Gastrocnemius medialis (tissue), 4 donors: ENCODE measurements at places on chromosomes 2 and 18. TPM values are rescaled to one million over a fixed set of nuclear protein-coding genes. Genes with fewer than 3 reads are reported as not detected.

DNA sequence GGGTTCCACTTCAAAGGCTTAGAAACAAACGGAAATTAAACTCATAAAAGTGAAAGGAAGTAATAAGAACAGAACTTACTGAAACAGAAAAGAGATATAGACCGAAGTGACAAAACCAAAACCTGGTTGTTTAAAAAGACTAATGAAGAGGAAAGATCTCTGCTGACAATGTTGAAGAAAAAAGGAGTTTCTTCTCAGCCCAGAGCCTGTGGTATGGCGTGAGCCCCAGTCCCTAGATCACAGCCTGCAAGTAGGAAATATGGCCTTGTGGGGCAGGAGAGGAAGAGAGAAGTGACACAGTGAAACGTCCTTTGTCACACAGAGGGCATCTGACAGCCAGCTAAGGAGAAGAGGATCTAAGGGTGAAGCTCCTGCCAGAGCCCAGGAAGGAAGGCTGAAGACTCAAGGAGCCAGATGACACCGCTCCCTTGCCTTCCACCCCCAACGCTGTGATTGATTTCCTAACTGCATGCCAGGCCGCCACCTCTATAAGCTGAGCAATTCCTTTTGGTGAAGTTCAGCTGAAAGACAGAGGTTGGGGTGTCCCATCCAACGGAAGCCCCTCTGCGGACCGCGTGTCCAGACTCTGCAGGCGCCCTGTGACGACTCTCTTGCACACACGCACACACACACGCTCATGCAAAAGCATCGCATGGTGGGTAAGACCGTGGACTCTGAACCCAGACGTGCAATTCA, 141.1 kb downstream of the HDAC4 start:
- DNase-seq, result peak; percentile 66
- no peaks in the 10 kb centered on the region for H3K36me3 ChIP-seq
- H3K27me3 ChIP-seq, result no peaks in the 10 kb centered on the region
- peak overlapping the region; percentile 99 for H3K27ac ChIP-seq
- peaks cover 88% of the 10 kb centered on the region for H3K4me1 ChIP-seq

DNA sequence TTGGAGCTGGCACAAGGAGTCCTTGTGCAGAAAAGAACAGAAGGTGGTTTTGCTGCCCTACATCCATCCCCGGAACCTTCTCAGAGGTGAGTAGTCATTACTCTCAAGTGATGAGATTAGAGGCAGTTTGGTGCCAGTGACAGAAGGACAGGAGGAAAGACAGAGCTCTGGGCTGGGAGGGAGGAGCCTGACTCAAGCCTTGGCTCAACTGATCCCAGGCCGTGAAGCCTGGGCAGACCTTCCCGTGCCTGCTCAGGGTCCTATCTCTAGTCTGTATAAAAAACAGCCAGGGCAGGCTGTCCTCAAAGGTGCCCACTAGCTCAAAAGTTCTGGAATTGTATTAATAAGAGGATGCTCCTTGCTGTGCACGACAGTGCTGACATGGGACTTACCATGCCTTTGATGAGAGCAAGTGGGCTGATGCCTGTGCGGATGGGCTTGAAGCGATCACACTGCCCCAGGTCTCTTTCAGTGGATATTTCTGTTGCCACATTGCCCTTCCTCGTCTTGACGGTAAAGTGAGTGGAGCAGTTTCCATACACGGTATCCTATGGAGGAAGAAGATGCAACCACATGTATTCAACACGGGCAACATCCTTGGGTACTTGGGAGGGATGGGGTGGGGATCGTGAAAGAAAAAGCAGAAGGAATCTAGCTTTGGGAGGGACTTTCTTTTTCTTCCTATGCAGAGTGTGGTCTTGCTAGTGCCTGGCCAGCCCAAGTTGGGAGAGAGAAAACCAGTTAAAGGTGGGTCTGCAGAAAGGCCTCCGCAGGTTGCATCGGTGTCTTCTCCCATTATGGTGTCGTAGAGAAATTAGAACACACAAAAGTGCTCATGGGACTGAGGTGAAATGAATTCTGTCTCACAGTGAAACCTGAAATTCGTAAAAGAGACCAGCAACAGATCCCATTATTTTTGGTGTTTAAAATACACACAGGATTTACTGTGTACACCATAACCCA, 6.9 kb downstream of the APOB start:
- peaks cover 18% of the 10 kb centered on the region for H3K4me1 ChIP-seq
- no peaks in the 10 kb centered on the region for H3K36me3 ChIP-seq
- no peak overlapping the region for H3K4me3 ChIP-seq
- no peak for DNase-seq

DNA sequence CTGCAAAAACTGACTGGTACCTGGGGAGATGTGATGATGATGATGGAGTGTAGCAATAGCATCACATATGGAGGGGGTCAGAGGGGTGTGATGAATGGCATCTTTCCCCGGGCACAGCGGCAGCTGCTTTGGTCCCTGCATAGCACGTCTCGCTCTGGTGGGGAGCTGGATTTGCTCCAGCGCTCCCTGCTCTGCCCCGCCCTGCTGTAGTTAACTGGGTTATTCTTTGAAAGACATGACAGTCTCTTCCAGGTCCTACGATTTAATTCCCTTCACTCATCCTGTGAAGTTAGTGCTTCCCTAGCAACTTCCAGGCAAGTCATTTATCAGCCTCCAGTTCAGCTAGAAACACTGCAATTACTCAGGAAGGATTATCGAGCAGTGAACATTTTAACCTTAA, 463.1 kb downstream of the TSN start:
- no peaks in the 10 kb centered on the region for H3K27me3 ChIP-seq
- H3K27ac ChIP-seq, result no peak overlapping the region
- no peaks in the 10 kb centered on the region for H3K4me1 ChIP-seq
- no peak overlapping the region for H3K4me3 ChIP-seq
- DNase-seq, result no peak

GRCh38 chr18:47531717-47532116, 280.3 kb upstream of the SKOR2 start:
- H3K27ac ChIP-seq, result no peak overlapping the region
- H3K4me3 ChIP-seq, result no peak overlapping the region
- peaks cover 18% of the 10 kb centered on the region for H3K27me3 ChIP-seq
- H3K4me1 ChIP-seq, result no peaks in the 10 kb centered on the region

The ACMSD gene
- total RNA-seq, result not detected

- no peak for DNase-seq
- H3K27ac ChIP-seq, result no peak overlapping the region
- H3K36me3 ChIP-seq, result no peaks in the 10 kb centered on the region
- H3K27me3 ChIP-seq, result no peaks in the 10 kb centered on the region
- no peaks in the 10 kb centered on the region for H3K4me1 ChIP-seq
- no peak overlapping the region for H3K4me3 ChIP-seq
These were observed 143.7 kb downstream of the MC4R start for GRCh38 chr18:60228609-60229595.

GRCh38 chr18:5339202-5339834, 43.8 kb upstream of the ZBTB14 start:
- H3K4me1 ChIP-seq, result no peaks in the 10 kb centered on the region
- no peak overlapping the region for H3K4me3 ChIP-seq
- H3K36me3 ChIP-seq, result no peaks in the 10 kb centered on the region
- no peaks in the 10 kb centered on the region for H3K27me3 ChIP-seq

The AMMECR1L gene
- 9.3 TPM for total RNA-seq

- peaks cover 16% of the 10 kb centered on the region for H3K4me1 ChIP-seq
- H3K27ac ChIP-seq, result no peak overlapping the region
- H3K4me3 ChIP-seq, result no peak overlapping the region
- H3K27me3 ChIP-seq, result no peaks in the 10 kb centered on the region
- H3K36me3 ChIP-seq, result no peaks in the 10 kb centered on the region
These were observed 2.6 kb downstream of the SCN9A start for GRCh38 chr2:166373105-166373504.

DNA sequence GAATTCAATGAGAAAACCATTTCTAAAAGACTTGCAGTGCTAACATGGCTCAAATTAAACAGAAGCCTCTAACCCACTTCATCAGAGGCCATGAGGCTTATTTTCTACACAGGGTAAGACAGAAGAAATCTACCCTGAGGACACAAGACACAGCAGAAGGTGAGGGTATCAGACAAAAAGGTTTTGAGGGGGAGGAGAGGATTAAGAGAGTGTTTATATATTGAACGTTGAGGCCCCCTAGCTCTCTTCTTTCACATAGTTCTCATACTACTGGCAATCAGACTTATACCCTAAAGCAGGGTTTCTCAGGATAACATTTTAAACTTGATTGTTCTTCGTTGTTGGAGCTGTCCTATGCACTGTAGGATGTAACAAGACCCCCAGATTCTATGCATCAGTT, 21.4 kb downstream of the ORC4 start:
- H3K27me3 ChIP-seq, result no peaks in the 10 kb centered on the region
- H3K36me3 ChIP-seq, result no peaks in the 10 kb centered on the region
- DNase-seq, result no peak
- no peak overlapping the region for H3K27ac ChIP-seq
- H3K4me3 ChIP-seq, result no peak overlapping the region

The SPAST gene
- 27.9 TPM for total RNA-seq

- no peaks in the 10 kb centered on the region for H3K36me3 ChIP-seq
- H3K27me3 ChIP-seq, result no peaks in the 10 kb centered on the region
- no peak overlapping the region for H3K27ac ChIP-seq
- no peak for DNase-seq
- H3K4me3 ChIP-seq, result no peak overlapping the region
These were observed 8.6 kb upstream of the NEU2 start for GRCh38 chr2:233023761-233024410.

GRCh38 chr18:74333091-74333490, 17.5 kb downstream of the C18orf63 start:
- no peak overlapping the region for H3K27ac ChIP-seq
- no peak for DNase-seq
- no peaks in the 10 kb centered on the region for H3K27me3 ChIP-seq
- no peaks in the 10 kb centered on the region for H3K4me1 ChIP-seq
- H3K36me3 ChIP-seq, result no peaks in the 10 kb centered on the region

The ASB18 gene
- total RNA-seq, result 0.17 TPM

- H3K27me3 ChIP-seq, result peaks cover 5% of the 10 kb centered on the region
- no peak for DNase-seq
- no peak overlapping the region for H3K27ac ChIP-seq
- no peaks in the 10 kb centered on the region for H3K36me3 ChIP-seq
- no peak overlapping the region for H3K4me3 ChIP-seq
- H3K4me1 ChIP-seq, result no peaks in the 10 kb centered on the region
These were observed 32.1 kb upstream of the MAL start for GRCh38 chr2:94993176-94994062.

DNA sequence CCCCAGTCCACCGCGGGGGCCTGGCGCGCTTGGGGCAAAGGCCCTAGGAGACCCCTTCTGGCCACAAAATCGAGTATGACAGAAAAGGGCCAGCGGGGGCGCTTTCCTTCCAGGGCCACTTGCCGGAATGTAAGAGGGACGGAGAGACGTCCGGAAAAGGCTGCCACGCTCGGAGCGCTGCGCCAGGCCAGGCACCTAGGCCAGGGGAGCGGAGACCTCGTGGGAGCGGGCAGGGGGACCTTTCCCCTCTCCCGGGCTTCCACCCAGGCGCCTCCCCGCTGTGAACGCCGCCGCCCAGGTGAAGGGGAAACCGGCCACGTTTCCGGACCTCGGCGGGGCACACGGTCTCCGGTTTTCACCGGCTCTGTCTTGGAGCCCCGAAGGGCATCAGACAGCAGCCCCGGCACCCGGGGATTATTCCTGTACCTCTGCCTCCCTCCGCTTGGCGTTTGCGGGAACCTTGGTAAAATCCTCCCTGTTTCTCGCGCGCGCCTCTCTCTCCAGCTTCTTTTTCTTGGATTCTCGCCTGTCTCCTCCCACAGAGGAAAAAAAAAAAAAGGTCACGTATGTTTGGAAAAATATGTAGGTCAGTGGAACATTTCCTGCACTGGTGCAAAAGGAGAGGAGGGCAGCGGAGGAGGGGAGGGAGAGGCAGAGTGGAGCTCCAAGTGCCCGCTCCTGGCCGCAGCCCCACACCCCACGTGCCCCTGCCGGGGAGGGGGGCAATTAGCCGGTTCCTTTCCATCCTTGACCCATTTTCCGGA, 1.2 kb upstream of the NPAS2 start:
- peak; percentile 88 for DNase-seq
- peak overlapping the region; percentile 88 for H3K27ac ChIP-seq
- H3K4me3 ChIP-seq, result peak overlapping the region; percentile 68
- H3K27me3 ChIP-seq, result no peaks in the 10 kb centered on the region
- no peaks in the 10 kb centered on the region for H3K36me3 ChIP-seq
- H3K4me1 ChIP-seq, result peaks cover 33% of the 10 kb centered on the region

- no peaks in the 10 kb centered on the region for H3K4me1 ChIP-seq
- no peaks in the 10 kb centered on the region for H3K27me3 ChIP-seq
- H3K36me3 ChIP-seq, result peaks cover 16% of the 10 kb centered on the region
- no peak overlapping the region for H3K4me3 ChIP-seq
- H3K27ac ChIP-seq, result no peak overlapping the region
These were observed 50.3 kb downstream of the SS18 start for GRCh38 chr18:26040051-26040656.

The PDE6D gene
- 11.7 TPM for total RNA-seq

The MYOM1 gene
- 307 TPM for total RNA-seq

GRCh38 chr2:168700615-168701245, 101.7 kb upstream of the NOSTRIN start:
- H3K36me3 ChIP-seq, result no peaks in the 10 kb centered on the region
- no peaks in the 10 kb centered on the region for H3K27me3 ChIP-seq
- H3K4me1 ChIP-seq, result peaks cover 7% of the 10 kb centered on the region
- no peak overlapping the region for H3K27ac ChIP-seq
- no peak for DNase-seq

DNA sequence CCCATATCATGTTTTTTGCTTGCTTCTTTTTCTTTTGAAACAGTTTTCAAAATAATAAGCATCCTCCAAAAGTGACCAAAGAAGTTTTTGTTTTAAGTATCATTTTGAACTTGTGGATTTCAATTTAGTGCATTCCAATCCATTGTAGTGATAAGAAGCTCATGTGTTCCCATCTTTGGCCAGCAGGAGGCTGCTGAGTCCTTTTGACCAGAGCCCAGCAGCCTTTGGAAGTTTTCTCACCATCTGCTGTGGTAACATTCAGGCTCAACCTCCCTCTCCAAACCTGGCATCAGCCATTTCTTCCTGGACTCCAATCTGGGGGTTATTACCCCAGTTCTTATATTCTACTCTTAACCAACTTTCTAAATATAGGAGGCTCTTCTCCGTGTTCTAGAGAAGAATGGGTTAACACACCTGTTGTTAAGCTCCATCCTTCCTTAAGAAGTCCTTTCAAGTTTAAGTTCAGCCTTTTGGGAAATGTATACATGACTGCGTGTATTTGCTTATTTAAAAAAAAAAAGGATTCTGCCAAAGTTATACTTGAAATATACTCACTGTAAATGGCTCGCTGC, 39.0 kb upstream of the MAL start:
- H3K4me3 ChIP-seq, result no peak overlapping the region
- H3K27ac ChIP-seq, result no peak overlapping the region
- no peaks in the 10 kb centered on the region for H3K36me3 ChIP-seq

The KATNAL2 gene
- 0.52 TPM for total RNA-seq

- H3K4me3 ChIP-seq, result no peak overlapping the region
- H3K27me3 ChIP-seq, result no peaks in the 10 kb centered on the region
- H3K27ac ChIP-seq, result no peak overlapping the region
- no peaks in the 10 kb centered on the region for H3K36me3 ChIP-seq
- DNase-seq, result no peak
These were observed 77.7 kb downstream of the KCTD18 start for GRCh38 chr2:200431996-200432705.

- H3K4me3 ChIP-seq, result no peak overlapping the region
- H3K4me1 ChIP-seq, result no peaks in the 10 kb centered on the region
- H3K27me3 ChIP-seq, result no peaks in the 10 kb centered on the region
- no peak for DNase-seq
- H3K36me3 ChIP-seq, result no peaks in the 10 kb centered on the region
These were observed 41.7 kb upstream of the ABI2 start for GRCh38 chr2:203286532-203286931.
